Naive thymus-derived CD8-positive, alpha-beta T cell (primary cell): ENCODE measurements at places on chromosomes 7 and 10. TPM values are rescaled to one million over a fixed set of nuclear protein-coding genes. Genes with fewer than 3 reads are reported as not detected.

DNA sequence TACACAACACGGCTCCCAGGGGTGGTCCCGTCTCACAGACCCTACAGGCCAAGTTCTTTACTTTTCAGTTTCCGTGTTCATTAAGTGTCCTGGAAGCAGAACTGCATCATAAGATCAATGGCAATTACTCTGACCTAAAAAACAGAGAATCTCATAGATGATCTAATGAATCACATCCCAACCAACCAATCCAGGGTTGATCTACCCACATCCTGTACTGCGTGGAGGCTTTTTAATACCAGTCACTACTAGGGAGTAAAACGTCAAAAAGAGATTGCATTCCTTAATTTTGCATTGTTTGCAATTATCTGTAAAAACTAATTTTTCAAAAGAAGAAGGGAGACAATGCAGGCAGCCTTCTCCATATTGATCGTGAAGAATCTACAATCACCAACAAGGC lies 72.6 kb downstream of the PARD3 start:
- H3K36me3 ChIP-seq: no peaks in the 10 kb centered on the region
- no peak for DNase-seq
- H3K4me3 ChIP-seq: no peak overlapping the region
- no peak overlapping the region for H3K27ac ChIP-seq

DNA sequence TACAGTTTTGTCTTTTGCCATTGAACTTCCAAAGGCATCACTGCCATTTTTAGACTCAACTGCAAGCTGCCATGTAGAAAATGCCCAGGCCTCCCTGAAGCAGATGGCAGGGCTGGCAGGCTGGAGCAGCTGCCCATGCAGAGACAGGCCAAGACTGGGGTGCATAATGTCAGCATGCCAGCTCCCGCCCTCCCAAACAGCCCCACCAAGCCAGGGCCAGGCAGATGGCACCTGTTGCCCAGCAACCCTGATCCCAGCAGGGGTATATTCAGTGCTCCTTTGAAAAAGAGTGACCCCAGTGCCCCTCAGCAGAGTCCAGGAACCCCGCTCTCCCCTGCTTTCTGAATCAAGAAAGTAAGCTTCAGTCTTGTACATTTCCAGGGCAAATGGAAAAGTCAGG lies 32.6 kb downstream of the VSTM4 start:
- H3K36me3 ChIP-seq: peaks cover 15% of the 10 kb centered on the region
- H3K27ac ChIP-seq: no peak overlapping the region
- H3K4me1 ChIP-seq: no peaks in the 10 kb centered on the region
- no peaks in the 10 kb centered on the region for H3K27me3 ChIP-seq
- no peak overlapping the region for H3K4me3 ChIP-seq

DNA sequence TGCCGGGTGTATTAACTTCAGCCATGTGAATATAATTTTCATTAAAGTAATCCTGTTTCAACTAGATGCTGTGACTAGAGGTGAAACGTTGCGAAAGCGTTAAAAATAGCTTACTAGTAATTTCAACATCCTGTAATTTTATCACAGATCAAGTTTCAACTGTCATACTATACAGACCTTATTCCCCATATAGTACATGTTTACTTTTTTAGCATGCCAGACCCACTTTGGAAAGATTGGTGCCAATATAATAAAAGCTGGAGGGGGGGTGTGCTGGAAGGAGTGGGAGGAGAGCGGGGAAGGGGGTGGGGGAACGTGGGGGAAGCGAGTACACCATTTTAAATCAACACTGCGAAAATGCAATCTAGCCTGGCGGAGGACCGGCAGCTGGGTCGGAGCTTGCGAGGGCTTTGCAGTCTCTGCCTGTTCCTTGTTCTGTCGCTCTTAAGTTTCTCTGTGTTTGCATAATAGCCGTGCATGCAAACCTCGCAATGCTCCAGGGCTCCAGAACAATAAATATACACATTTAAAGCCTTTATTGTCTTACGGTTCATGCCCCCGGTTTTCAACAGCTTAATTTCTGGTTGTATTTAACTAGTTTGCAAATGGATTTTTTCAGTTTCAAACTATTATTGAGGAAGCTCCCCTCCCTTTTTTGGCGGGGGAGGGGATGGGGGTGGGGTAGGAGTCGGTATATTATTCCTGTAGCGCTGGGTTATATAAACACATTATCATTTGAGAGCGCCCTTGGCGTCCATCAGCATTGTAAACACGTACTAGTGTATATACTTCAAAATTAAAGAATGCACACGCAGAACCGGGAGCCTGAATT lies 1.3 kb upstream of the ARID5B start:
- no peaks in the 10 kb centered on the region for H3K36me3 ChIP-seq
- peak overlapping the region; percentile 91 for H3K27ac ChIP-seq
- DNase-seq: peak; percentile 27
- H3K4me1 ChIP-seq: peaks cover 53% of the 10 kb centered on the region
- no peaks in the 10 kb centered on the region for H3K27me3 ChIP-seq
- peak overlapping the region; percentile 96 for H3K4me3 ChIP-seq

GRCh38 chr7:1024331-1024841 lies 20.0 kb upstream of the GPR146 start:
- H3K27ac ChIP-seq: peak overlapping the region; percentile 48
- H3K4me1 ChIP-seq: peaks cover 28% of the 10 kb centered on the region
- H3K27me3 ChIP-seq: no peaks in the 10 kb centered on the region
- DNase-seq: no peak

GRCh38 chr7:55965805-55966421 lies 1.5 kb downstream of the NIPSNAP2 start:
- DNase-seq: no peak
- H3K27me3 ChIP-seq: no peaks in the 10 kb centered on the region
- H3K36me3 ChIP-seq: peaks cover 30% of the 10 kb centered on the region
- H3K27ac ChIP-seq: peak overlapping the region; percentile 63
- H3K4me1 ChIP-seq: peaks cover 63% of the 10 kb centered on the region
- H3K4me3 ChIP-seq: peak overlapping the region; percentile 36

GRCh38 chr7:52017802-52018679 lies 701.4 kb upstream of the COBL start:
- H3K27ac ChIP-seq: no peak overlapping the region
- H3K36me3 ChIP-seq: no peaks in the 10 kb centered on the region
- no peak for DNase-seq
- no peaks in the 10 kb centered on the region for H3K4me1 ChIP-seq
- no peaks in the 10 kb centered on the region for H3K27me3 ChIP-seq

- no peak overlapping the region for H3K4me3 ChIP-seq
- DNase-seq: no peak
- H3K4me1 ChIP-seq: peaks cover 39% of the 10 kb centered on the region
- H3K27ac ChIP-seq: no peak overlapping the region
- no peaks in the 10 kb centered on the region for H3K36me3 ChIP-seq
Measured at GRCh38 chr10:33154590-33154989, 179.9 kb downstream of the NRP1 start.

GRCh38 chr7:100087055-100087750 lies 1.6 kb upstream of the COPS6 start:
- H3K4me3 ChIP-seq: peak overlapping the region; percentile 50
- peak overlapping the region; percentile 60 for H3K27ac ChIP-seq
- no peaks in the 10 kb centered on the region for H3K27me3 ChIP-seq
- peaks cover 4% of the 10 kb centered on the region for H3K36me3 ChIP-seq

DNA sequence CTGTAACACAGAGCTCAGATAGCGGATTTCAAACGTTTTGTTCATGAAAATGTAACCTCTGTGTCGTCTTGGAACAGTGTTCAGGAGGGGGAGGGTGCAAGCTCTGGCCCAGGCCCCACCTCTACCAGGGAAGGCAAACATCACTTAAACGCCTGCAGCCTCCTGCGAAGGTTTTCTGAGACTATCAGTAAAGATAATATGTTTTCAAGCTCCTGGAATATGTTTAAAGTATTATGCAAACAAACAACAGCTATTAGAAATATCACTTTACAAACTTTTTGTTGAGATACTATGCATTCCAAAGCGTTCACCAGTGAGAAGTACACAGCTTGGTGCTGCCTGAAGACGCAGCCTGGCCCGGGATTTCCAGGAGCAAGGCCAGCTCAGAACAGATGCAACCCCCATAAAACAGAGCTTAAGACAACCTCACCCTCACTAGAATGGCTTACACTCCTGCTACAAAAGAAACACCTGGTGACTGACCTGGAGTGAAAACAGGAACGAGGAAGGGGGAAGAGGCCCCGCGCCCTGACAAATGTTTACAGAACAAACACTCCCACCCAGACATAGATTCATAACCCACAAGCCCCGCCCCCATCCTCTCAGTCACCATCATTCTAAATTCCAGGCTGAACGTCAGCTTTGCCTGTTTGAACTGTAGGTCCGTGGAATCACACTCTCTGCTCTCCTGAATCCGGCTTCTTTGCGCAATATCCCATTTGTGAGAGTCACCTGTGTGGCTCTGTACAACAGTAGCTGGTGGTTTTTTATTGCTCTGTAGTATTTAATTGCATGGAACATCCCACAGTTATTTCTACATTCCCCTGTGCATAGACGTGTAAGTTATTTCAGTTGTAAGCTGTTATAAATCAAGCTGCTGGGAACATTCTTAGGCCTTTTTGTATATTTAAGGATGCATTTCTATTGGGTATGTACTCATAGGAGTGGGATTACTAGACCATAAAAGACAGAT lies 155.0 kb downstream of the PTPRN2 start:
- no peaks in the 10 kb centered on the region for H3K36me3 ChIP-seq
- H3K4me1 ChIP-seq: no peaks in the 10 kb centered on the region
- no peak for DNase-seq
- H3K27me3 ChIP-seq: peaks cover 12% of the 10 kb centered on the region

Gene RALA
- 39.7 TPM for total RNA-seq

Gene NAT16
- total RNA-seq: not detected
